Activated CD8-positive, alpha-beta memory T cell treated with anti-CD3 and anti-CD28 coated beads, Interleukin-2, amount 50 U/mL, for 48 hours (primary cell): ENCODE measurements at places on chromosomes 2 and 18.
A peak's percentile ranks its signal among the peaks of the same experiment; 100 is the strongest.

GRCh38 chr2:222670191-222671038 is 1.0 kb upstream of the MOGAT1 start:
- no peak for DNase-seq

GRCh38 chr2:96105152-96105915 is 11.0 kb downstream of the ADRA2B start:
- DNase-seq, result no peak

GRCh38 chr18:22267225-22267624 is 97.8 kb downstream of the GATA6 start:
- DNase-seq, result no peak

GRCh38 chr18:53944721-53945120 is 279.7 kb downstream of the MBD2 start:
- DNase-seq, result no peak

- DNase-seq, result peak; percentile 64
These were observed 67.9 kb downstream of the POLR1A start for GRCh38 chr2:86037795-86038192.

- DNase-seq, result peak; percentile 92
These were observed at the start of gene NMUR1 for GRCh38 chr2:231530099-231531011. Gene NMUR1, minus strand, starts transcription at chr2:231530445. Its CDS starts 84 bp downstream, at chr2:231530361.

GRCh38 chr2:190205657-190206056 is 114.0 kb downstream of the HIBCH start:
- no peak for DNase-seq

GRCh38 chr2:54678719-54679118 is 44.7 kb upstream of the EML6 start:
- no peak for DNase-seq

DNA sequence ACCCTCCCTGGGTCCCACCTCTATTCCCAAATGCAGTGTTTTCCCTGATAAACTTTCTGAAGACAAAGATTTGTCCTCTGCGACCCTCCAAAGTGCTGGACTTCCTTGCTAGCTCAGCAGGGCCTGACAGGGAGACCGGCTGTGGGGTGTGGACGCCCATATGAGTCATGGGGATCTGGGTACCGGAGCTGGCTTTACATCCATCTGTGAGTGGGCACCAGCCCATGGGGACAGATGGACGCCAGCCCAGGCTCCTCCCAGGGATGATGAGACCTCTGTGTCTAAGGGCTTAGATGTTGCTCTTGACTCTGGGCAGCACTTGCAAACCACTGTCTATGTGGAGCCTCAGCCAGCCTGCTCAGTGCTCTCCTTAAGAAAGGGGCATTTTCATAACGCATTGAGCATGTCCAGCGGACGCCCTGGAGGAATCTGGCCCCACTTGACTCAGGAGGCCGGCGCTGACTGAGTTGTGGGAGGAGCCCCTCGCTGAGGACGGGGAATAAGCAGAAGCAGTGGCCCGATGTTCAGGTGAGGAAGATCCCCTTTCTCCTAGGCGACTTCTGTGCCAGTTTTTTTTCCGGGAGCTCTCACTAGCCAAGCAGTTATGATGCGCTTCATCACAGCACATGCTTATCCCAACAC is 229.4 kb upstream of the MYT1L start:
- peak; percentile 35 for DNase-seq

- DNase-seq, result no peak
These were observed 202.6 kb upstream of the SMAD2 start for GRCh38 chr18:48132797-48133655.

DNA sequence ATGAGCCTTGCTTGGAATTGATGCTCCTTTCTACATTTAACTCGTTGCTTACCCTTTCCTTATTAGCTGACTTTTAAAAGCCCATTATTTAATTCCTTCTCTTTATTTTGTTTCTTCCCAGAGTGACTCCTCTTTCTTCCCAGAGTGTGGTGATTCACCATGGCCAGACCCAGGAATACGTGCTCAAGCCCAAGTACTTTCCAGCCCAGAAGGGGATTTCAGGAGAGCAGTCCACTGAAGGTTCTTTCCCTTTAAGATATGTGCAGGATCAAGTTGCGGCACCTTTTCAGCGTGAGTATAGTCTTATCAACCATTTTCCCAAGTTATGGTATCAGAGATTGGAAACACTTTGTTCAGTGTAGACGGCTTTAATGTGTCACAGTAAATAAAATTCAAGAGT is 163.7 kb downstream of the LTBP1 start:
- no peak for DNase-seq

DNA sequence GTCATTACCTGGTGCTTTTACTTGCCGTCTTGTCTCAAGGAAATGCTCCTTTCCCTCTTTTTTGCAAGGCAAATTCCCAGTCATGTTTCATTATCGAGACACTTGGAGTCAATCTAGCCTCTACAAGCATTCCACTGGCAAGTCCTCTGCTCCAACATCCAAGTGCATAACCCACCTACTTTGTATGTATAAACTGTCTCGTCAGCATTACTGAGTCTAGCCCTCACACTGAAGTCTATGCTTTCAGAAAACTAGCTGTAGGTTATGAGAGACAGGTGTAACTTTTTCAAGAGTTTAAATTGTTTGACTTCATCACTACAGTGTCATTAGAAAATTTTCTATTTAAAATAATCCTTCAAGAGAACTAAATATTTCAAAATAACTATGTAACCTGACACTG is 319.2 kb downstream of the NBAS start:
- no peak for DNase-seq

DNA sequence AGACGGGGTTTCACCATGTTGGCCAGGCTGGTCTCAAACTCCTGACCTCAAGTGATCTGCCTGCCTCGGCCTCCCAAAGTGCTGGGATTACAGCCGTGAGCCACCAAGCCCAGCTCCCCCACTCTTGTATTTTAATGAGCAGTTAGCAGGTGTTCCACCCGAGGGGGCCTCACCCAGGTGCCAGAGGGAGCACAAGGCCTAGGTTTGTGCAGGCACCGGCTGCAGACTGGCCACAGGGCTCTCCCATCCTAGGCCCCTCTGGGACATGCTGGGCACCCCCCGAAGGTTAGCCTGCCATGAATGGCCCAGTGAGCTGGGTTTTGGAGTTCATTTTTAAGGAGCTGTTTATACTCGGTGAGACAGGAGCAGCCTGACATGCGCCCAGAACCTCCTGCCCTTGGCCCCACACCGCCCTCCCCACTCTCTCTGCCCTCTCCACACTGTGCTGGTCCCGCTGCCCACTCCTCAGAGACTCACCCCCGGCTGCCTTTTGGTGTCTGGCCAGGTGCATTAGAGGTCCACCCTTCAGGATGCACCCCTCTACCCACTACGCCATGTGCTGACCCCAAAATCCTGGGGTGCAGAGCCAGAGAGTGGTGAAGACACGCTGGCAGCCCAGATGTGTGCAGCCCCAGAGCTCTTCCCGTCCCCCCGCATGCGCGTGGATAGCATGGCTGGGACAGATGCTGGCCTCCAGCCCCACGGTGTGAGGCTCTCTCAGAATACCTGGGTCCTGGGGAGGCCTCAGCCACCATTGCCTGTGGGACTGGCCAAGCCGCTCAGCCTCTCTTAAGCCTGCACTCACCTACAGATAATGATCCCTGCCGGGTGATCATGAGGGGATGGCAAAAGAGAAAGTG is 11.2 kb upstream of the KLF11 start:
- DNase-seq, result no peak

- no peak for DNase-seq
These were observed 49.1 kb downstream of the NHEJ1 start for GRCh38 chr2:219111375-219112061.

DNA sequence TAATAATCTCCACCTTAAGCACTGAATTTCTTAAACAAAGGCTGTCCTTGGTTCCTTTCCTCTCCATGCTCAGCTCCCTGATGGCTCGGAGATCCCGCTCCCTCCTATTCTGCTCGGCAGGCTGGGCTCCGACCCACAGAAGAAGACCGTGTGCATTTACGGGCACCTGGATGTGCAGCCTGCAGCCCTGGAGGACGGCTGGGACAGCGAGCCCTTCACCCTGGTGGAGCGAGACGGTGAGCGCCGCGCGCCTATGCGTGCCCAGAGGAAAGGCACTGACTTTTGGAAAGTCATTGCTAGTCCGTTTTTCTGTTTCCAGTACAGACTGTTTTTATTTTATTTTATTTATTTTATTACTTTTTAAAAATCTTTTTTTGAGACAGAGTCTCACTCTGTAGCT is 9.6 kb downstream of the CNDP2 start:
- peak; percentile 29 for DNase-seq

GRCh38 chr2:74937221-74937880 is 21.1 kb upstream of the POLE4 start:
- no peak for DNase-seq

DNA sequence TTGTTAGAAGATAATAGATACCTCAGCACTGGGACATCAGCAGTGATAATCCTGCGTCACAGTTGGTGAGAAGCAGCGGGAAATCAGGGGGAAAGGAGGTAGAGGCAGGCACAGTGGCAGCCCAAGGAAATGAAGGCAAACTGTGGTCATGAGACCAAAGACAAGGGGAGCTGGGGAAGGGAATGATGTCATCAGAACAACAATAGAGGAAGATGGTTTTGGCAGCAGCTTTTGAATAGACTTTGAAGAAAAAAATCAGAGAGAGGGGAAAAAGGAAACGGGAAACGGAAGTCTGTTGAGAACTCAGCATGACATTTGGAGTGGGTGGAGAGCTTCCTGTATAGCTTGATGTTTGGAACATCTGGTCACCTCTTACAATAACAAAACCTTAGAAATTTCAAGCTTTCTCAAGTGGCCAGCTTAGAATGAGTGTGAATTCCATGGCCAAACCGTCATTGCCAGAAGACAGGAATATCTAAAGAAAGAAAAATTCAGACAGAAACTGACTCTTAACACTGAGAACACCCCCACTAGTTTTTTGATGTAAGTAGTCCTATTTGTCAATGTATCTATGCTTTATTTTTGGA is 18.4 kb upstream of the YES1 start:
- DNase-seq, result no peak

DNA sequence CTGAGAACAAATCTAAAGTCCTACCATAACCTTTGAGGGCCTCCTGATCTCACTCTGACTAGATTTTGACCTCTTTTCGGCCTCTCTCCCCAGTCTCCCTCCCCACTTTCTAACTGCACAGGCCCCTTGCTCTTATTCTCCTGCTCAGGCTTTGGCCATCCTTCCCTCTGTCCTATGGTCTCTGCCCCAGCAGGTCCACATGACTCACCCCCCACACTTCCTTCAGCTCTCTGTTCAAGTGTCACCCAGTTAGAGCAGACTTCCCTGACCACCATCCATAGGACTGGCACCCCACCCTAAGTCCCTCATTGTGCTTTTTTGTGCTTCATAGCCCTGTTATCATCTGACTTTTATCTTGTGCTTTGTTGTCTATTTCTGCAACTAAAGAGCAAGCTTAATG is 41.2 kb upstream of the NT5C1B start:
- DNase-seq, result no peak

GRCh38 chr2:227504700-227505099 is 32.7 kb downstream of the AGFG1 start:
- no peak for DNase-seq

DNA sequence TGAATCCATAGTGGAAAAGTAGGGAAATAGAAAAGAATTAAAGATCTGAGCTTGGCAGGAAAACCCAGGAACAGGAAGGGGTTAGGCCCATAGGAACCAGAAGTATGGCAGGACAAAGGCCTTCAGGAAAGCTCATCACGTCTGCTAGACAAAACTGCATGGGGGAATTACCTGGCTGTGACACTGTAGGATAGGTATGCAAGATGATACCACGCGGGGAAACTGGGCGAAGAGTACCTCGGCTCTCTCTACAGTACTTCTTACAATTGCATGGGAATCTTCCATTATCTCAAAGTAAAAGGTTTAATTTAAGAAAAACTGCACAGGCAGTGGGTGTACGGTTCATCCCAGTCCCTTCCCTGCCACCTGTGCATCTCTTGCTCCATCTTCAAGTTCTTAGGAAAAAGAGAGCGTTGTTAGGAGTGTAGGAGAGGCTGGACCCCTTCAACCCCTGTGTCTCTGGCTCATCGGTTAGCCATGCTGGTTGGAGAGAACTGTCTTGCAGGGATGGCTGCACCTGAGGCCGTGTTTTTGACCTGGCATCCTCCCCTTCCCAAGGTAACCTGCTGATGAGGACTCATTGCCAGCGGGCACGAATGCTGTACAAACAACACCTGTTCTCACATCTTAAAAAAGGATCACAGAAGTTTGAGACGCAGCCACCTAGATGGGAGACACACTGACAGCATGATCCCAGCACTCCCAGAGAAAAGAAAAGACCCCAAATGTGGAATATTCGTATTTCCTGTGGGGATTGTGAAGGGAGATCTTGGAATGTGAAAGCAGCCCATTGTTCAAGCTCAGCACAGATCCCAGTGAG is 120.5 kb upstream of the COPS8 start:
- peak; percentile 13 for DNase-seq

DNA sequence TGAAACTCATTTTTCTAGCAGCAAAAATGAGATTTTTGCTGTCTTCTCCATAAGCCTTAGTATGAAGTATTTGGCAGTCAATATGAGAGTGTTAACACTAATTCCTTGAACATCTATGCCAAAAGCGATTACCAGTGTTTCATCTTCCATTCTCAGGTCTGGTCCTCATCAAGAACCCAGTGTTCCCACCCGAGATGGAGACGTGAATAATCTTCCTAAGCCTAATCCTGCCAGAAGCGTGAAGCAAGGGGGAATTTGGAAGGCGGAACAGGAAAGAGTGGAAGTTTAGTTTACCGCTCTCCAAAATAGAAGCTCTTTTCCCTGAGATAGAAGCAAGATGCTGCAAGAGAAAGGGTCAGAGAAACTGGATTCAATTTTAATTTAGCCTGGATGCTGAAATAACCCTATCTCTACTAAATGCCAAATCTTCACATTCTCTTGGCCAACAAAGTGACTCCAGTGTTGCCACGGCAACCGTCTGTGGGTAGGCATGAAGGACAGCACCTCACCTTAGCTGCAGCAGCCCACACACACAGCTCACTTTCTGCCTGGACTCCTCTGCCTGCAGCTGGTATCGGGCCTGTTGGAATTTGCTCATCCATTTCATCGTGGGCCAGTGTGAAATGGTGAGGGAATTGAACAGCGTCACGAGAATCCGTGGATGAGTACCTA is 711.1 kb downstream of the CBLN2 start:
- no peak for DNase-seq

GRCh38 chr2:44573996-44574395 is 212.2 kb downstream of the CAMKMT start:
- no peak for DNase-seq

DNA sequence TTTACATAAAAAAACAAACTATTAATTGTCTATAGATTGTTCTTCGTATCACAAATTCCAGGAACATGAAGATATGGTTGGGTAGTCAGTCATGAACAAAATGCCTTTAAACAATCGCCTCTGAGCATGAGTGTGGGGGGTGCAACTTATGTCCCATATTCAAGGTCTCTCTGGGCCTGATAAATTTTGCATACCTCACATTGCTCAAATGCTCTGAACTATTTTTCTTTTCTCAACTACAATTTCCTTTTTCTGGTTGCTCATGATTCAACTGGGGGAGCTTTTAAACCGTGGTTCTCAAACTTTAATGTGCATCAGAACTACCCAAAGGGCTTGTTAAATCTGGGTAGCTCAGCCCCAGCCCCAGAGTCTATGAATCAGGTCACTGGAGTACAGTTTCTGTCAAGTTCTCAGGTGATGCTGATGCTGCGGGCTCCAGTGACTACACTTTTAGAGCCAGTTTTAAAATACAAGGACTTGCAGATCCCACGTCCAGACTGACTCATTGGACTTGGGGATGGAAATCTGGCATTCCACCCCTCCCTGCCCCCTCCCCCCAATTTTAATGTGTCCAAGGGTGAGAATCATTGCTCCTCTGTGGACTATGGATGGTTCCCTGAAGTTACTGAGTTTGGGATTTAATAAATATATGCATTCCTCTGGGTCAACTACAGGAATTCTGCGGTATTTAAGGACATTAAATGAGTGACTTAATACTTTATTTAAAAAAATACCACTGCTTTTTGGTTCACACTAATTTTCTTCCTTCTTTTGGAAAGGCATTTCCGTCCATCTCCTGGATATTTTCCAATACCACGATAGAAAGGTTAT is 1.5 kb upstream of the GPD2 start:
- no peak for DNase-seq
